ENCODE measurements at places on chromosomes 7 and 10.

- DNase-seq, result no peak
Observed at GRCh38 chr10:75616874-75617478, 185.6 kb downstream of the LRMDA start.

DNA sequence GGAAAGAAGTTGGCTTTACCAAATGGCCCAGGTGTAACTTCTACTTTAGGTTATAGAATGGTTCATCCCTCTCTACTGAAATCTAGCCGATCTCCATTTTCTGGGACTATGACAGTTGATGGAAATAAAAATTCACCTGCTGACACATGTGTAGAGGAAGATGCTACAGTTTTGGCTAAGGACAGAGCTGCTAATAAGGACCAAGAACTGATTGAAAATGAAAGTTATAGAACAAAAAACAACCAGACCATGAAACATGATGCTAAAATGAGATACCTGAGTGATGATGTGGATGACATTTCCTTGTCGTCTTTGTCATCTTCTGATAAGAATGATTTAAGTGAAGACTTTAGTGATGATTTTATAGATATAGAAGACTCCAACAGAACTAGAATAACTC is 43.6 kb downstream of the CCSER2 start:
- DNase-seq, result no peak

DNA sequence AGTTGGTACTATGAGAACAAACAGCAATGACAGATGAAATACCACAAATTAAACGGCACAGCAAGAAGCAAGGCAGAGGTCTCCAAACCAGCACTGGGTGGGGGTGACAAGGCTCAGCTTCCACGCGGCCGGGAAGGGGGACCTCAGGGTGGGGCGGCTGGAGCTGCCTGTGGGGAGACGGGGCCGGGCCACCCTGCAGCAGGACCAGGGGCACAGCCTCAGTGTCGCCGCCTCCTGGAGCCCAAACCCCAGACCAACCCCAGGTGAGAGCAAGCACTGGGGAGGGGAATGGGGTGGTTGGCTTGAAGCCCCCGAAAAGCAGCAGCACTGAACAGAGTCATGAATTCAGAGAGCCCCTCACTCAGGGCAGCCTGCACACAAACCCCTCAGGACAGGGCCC is 49.3 kb upstream of the PRKAR1B start:
- no peak for DNase-seq

GRCh38 chr7:130899638-130900401 is 165.8 kb upstream of the KLF14 start:
- DNase-seq, result no peak

- DNase-seq, result no peak
Observed at GRCh38 chr7:47226696-47227095, 355.2 kb downstream of the TNS3 start.

DNA sequence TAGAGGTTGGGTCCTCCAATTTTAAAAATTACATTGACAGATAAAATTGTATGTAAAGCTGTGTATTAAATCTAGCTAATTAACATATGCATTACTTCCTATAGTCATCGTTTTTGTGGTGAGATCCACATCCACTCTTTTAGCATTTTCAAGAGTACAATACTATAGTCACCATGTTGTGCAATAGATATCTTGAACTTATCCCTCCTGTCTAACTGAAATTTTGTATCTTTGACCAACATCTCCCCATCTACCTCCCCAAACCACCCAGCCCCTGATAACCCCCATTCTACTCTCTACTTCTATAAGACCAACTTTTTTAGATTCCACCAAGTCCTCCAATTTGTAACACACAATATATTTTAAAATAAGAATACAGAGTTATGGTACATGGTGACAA is 208.0 kb downstream of the RELN start:
- no peak for DNase-seq

GRCh38 chr10:44651834-44652233 is 259.3 kb upstream of the TMEM72 start:
- DNase-seq, result no peak

DNA sequence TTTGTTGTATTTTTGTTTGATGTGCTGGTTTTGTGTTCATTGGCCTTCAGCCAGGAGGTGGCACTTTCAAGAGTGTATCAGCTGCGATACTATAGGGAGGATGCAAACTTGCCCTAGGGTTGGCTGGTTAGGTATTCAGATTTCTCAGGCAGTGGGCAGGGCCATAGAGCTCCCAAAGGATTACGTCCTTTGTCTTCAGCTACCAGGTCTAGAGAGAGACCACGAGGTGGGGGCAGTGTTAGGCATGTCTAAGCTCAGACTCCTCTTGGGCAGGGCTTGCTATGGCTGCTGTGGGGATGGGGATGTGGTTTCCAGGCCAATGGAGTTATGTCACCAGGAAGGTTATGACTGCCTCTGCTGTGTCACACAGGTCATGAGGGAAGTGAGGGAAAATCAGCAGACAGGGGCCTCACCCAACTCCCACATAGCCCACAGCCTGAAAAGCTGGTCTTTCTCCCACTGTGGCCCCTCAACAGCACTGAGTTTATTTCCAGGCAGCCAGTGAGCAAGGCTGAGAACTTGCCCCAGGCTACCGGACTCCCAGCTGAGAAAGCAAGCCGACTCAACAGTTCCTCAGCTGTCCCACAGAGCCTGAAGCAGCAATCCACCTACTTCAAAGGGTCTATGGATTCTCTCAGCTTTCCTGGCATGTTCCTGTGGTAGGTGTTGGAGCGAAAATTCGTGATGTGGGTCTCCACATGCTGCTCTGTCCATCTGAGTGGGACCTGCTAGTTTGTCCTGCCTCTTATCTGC is 227.4 kb upstream of the COBL start:
- no peak for DNase-seq

DNA sequence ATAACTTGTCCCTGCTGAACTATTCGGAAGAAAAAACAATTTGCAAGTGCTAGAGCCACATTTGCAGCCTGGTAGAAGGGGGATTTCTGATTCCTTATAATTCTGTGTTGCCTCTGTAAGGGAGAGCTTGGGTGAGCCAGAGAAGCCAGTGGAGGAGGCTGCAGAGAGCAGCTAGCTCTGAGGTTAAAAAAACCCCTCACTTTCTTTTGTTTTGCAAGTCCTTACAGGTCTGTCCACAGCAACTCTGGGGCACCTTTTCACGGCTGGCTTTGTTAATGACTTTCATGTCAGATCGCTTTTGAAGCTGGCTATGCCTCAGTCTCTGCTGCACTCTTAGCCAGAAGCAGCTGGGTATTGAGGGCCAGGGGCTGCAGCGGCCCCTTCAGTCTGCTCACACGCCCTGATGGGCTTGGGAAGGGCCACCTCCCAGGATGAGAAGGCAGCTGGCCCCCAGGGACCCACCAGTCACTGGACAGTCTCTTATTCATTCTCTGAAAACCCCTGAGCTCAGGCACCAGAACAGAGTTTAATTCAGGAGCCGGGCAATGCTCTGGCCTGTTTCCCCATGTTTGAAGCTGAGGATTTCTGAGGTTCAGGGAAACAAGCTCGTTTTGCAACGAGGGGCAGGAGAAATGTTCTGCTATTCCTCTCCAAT is 30.9 kb downstream of the TRIM8 start:
- DNase-seq, result peak; percentile 40

- DNase-seq, result peak; percentile 78
Observed at GRCh38 chr7:77759294-77759889, 38.8 kb downstream of the TMEM60 start.

GRCh38 chr7:1543826-1544177 is 12.2 kb downstream of the TMEM184A start:
- DNase-seq, result no peak

GRCh38 chr10:103193820-103194529 is 903 bp upstream of the NT5C2 start:
- DNase-seq, result no peak

DNA sequence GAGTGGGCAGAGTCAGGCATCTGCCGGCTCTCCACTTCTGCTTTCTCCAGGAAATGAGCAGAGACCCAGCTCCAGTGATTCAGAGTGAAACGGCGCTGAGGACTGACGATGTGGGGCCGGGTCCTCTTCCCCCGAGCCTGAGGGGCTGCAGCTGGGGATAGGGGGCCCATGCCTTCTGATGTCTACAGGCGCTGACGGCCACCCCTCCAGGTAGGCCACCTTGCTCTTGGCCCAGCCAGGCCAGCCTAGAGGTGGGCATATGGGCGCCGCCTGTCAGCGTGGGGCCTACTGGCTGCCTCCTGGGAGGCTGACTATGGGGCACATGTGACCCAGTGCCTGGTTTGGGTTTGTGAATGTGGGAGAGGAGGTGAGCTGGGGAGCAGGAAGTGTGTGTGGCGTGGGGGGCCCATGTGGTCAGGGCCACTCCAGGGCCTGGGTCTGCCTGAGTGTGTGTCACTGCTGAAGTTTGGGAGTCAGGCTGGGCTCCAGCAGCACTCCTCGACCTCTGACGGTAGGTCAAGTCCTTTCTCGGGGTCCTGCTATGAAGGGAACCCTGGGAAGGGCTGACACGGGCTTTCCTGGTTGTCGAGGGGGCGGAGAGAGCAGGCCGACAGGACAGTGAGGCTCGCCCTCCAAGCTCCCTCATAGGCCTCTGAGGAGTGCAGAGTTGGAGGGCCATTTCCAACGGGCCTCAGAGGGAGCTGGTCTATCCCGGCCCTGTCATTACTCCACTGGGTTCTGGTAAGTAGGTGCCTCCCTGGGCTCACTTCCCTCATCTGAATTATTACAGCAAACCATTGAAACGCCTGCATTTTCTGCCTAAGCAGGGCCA is at the start of gene WDFY4:
Gene WDFY4 (plus strand): TSS at position 82 of the 832 bp plus-strand sequence. CDS start 24,860 bp downstream, outside the sequence.
- DNase-seq, result no peak

DNA sequence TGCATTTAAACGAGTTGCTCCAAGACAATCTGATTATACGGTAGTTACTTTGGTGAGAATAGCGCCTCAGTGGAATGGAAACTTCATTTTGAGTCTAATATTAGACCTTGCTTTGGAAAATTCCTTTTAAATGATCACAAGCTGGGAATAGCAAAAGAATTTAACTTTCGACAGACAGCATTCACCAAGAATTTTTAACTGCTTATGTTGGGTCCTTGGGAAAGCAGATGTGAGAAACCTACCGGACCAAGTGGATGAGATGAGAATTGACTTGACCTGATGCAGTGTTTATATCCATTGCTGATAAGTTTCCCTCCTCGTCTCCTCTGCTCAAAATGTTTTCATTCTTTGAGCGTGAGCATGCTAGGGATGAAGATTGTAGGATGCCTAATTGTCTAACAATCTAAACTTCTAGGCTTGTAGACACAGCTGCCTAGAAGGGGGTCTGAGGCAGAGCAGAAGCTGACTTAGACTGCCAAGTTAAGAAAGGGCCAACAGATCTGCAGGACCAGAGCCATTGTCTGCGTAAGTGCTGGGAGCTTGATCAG is 126.9 kb downstream of the CNNM2 start:
- DNase-seq, result no peak

DNA sequence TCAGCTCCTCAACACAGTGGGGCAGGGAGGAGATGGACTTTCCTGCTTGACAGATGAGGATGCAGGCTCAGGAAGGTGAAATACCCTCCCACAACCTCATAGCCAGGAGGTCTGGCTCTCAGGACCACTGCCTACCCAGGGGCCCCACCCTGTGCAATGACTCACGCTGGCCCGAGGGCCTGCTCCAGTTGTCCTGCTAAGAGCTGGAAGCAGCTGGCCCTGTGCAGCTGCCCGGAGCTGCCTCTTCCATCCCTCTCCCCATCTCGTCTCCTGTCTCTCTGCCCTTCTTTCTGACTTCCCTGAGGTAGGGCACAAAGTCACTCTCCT is 123.9 kb downstream of the ZMIZ1 start:
- DNase-seq, result no peak

DNA sequence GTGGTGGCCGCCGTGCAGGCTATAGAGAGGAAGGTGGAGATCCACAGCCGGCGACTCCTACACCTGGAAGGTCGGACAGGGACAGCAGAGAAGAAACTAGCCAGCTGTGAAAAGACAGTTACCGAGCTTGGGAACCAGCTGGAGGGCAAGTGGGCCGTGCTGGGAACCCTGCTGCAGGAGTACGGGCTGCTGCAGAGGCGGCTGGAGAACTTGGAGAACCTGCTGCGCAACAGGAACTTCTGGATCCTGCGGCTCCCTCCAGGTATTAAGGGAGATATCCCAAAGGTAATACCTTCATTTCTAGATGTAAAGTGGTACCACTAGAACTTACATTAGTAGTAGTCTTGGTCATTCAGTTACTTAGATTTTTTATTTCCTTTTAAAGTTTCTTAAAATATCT is 6.8 kb downstream of the ZNF398 start:
- DNase-seq, result no peak

GRCh38 chr7:93117327-93117726 is 452 bp downstream of the SAMD9 start:
- no peak for DNase-seq

DNA sequence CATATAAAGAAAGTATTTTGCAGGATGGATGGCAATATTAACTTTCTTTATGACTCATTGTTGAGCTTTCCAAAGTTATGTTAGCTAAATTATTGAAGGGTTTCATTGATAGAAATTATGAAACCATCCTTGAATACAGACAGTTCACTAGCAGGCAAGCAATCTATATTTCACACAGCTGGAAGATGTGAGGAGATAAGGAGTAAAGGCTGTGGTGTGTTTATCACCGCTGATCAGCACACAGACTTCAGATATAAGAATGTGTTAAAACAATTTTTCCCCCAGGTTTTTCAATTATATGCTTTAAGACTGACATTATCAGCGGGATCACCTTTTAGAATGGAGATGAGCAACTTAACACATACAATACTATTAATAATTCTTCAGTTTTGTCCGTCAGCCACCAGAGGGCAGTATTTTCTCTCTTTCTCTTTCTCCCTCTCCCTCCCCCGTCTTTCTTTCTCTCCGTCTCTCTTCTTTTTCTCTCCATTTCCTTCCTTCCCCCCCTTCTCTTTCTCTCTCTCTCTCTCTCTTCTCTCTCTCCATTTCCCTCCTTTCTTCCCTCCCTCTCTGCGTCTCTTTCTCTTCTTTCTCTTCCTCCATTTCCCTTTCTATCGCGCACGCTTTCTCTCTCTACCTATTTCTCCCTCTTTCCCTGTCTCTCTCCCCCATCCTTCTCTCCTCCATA is 62.9 kb upstream of the FAM171A1 start:
- DNase-seq, result peak; percentile 66

GRCh38 chr7:91455411-91455810 is 191.2 kb downstream of the FZD1 start:
- DNase-seq, result no peak

GRCh38 chr10:78765726-78766335 is 302.9 kb upstream of the ZMIZ1 start:
- no peak for DNase-seq

- peak; percentile 24 for DNase-seq
Observed at GRCh38 chr7:102412548-102412947, 16.4 kb downstream of the PRKRIP1 start.

DNA sequence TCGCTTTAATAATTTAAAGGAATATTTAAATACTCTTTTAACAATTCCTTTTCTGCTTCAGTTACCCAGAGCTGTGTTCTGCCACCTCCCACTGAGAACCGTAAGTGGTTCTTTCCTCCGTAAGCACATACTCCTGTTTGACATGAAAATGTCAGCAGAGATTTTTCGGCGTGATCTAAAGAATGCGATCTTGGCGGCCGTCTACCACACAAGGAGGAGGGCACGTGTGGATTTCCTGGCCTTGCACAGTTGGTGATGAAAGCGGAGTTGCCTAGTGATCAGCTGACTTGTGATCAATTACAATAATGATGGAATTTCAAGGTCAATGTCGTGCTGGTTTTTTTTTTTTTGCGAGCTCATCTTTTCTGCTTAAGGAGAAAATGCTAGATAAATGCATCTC is 35.6 kb upstream of the INSIG1 start:
- no peak for DNase-seq

- DNase-seq, result peak; percentile 31
Observed at GRCh38 chr7:149310113-149310836, 48.3 kb downstream of the ZNF783 start.

GRCh38 chr10:11719496-11720259 is 22.5 kb upstream of the ECHDC3 start:
- no peak for DNase-seq

- DNase-seq, result no peak
Observed at GRCh38 chr7:69166979-69167516, 431.2 kb upstream of the AUTS2 start.

All from midbrain (tissue), 1 donor.